ENCODE measurements at places on chromosomes 5 and 9.

DNA sequence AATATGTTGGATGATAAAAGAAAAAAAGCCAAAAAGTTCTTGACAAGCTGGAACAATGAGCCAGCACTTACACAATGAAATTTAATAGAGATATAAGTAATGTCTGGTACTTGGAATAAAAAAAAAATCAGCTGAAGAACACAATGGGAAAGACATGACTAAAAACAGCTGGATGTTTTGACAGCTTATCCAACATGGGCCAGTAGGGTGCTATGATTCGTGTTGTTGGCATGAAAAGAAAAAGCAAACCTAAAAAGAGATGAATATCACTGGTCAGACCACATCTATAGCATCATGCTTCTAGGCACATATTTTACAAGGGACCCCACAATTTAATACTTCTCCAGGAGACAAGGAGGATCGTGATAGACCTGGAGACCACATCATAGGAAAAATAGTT, 175.3 kb downstream of the ARL15 start:
- DNase-seq = no peak

GRCh38 chr5:106637275-106637674, 1033.5 kb downstream of the EFNA5 start:
- DNase-seq = no peak

GRCh38 chr5:67291066-67291465, 94.5 kb upstream of the CD180 start:
- DNase-seq = no peak

- DNase-seq = no peak
These were observed 36.3 kb upstream of the KCNN2 start for GRCh38 chr5:114325541-114325940.

Measured in stimulated activated CD8-positive, alpha-beta memory T cell treated with anti-CD3 and anti-CD28 coated beads, Interleukin-2, amount 100 ng/mL, for 1 hour (primary cell).